ENCODE measurements at places on chromosomes 13 and 19.

DNA sequence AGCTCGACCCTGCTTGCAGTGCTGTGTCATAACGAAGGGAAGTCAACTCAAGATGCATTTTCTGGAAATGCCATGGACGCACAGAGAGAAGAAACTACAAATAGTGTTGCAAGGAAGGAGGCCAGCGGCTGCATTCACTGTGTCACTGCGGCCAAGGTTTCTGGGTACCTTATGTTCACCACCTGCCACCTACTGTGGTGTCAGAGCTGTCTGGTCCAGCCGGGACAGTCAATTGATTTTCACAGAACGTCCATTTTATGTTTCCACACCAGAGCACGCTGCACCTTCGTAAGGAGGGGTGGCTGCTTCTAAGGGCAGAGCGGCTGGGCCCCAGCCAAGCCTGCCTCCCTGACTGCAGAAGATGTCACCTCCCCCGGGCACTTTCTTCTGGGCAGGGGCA lies 17.7 kb downstream of the TSHZ3 start:
- DNase-seq = no peak

DNA sequence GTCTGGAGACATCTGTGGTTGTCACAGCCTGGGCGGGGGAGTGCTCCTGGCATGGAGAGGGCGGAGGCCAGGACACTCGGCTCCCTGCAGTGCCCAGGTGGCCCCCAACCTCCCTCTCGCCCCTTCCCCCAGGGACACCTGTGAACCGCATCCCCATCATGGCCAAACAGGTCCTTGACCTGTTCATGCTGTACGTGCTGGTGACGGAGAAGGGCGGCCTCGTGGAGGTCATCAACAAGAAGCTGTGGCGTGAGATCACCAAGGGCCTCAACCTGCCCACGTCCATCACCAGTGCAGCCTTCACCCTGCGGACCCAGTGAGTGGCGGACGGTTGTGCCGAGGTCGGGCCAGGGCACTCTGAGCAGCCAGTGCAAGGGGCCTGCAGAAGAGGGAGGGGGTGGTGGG lies 20.0 kb upstream of the WDR18 start:
- no peak for DNase-seq

DNA sequence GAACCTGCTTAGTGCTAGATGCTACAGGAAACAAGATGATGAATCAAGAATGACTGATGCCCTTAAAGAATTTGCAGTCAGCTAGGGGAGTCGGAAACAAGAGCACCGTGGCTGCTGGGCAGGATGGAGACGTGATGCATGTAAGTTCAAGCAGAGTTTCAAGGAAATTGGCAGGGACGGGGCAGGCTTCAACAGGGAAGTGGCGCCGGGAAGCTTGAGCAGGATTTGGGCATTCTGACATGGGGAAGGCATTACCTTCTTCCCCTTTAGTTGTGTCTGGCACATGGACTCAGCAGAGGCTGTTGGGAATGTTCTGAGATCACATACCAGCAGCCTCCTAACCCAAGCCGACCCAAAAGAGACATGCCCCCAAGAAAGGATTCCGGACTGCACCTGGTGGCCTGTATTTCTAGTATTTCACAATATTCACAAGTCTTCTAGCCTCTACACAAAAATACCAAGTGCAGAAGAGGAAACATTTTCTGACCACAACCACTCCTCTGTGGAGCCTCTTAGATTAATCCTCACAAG lies 138.2 kb downstream of the CRYL1 start:
- DNase-seq = no peak

- no peak for DNase-seq
Measured at GRCh38 chr13:92265408-92265807, 867.0 kb downstream of the GPC5 start.

DNA sequence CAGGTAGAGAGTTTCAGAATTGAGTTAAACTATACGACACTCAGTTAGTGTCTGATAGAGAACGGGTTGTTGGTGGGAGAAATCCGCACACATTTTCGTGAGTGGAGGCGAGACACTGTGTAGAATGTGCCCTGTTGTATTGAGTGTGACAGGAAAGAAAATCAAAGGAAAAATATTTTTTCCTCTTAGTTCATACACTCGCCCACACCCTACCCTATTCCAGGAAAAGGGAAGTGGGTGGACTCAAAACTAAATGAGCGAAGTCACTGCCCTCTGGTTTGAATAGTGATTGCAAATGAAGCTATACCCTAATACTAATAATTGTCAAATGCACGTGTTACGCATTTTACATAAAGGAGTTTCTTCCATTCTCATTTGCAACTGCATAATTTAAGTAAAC lies 2.0 kb downstream of the ZNF347 start:
- no peak for DNase-seq

GRCh38 chr13:44605275-44605674 lies 29.1 kb upstream of the TSC22D1 start:
- DNase-seq = no peak

- no peak for DNase-seq
Measured at GRCh38 chr19:56091751-56092546, 29.1 kb downstream of the ZNF787 start.

DNA sequence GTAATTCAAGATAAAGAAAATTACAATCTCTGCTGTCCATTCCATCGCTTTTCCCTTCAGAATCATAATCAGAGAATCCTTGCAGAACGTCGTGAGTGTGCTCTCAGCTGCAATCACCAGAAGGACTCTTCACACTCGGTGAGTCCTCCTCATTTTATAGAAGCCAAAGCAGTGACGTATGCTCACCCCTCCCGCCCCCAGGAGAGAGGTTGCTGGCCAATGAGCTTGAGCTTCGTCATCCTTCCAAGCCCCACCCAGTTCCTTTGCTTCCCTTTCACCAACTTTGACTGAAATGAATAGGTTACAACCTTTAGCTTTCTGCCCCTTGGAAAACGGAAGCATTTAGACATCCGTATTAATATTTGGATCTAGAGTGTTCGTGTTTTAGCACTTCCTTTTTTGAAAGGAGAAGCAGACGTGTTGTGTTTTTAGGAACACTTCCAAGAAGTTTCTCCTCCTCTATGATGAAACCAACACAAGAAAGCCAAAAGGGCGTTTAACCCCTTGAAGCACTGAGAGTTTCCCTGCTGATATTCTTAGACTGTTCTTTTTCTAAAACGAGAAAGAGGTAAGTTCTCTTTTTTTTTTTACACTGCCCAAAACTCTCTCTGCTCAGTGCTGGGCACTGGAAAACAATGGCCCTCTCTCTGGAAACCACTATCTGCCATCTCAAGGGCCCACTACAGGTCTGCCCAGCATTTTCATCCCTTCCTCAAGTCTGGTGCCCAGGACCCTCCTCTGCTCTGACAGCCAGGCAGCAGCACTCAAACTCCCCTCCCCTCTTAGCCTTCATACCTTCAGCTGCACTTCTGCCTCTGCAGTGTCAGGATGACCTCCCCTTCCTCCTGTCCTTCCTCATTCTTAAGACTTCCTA lies 44.3 kb upstream of the CEACAM21 start:
- peak; percentile 81 for DNase-seq

- DNase-seq = no peak
Measured at GRCh38 chr13:30435911-30436451, 13.7 kb downstream of the UBE2L5 start.

- DNase-seq = no peak
Measured at GRCh38 chr19:4425537-4425936, 23.1 kb downstream of the CHAF1A start.

DNA sequence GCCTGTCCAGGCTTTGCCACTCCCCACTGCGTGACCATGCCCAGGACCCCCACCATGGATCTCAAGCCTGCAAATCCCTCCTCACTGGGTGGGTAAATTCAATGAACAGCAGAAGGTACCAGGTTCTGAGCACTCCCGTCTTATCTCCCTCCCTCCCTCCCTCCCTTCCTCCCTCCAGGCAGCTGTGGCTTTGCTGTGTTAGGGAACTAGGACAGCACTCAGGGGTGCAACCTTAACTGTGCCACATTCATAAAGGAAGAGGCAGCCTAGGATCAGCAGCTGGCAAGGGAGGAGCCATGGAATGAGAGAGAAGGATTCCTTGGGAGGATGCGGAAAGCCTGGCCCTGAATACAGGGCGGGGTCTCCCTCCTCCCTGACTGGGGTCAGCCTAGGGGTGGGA lies 5.6 kb downstream of the CEACAM4 start:
- no peak for DNase-seq

- no peak for DNase-seq
Measured at GRCh38 chr19:16141043-16141442, 2.4 kb upstream of the HSH2D start.

GRCh38 chr19:49387936-49388372 lies at the start of gene KASH5:
Gene KASH5 (plus strand): TSS chr19:49388249. CDS start chr19:49390884, 2,635 bp downstream.
- DNase-seq = peak; percentile 81

DNA sequence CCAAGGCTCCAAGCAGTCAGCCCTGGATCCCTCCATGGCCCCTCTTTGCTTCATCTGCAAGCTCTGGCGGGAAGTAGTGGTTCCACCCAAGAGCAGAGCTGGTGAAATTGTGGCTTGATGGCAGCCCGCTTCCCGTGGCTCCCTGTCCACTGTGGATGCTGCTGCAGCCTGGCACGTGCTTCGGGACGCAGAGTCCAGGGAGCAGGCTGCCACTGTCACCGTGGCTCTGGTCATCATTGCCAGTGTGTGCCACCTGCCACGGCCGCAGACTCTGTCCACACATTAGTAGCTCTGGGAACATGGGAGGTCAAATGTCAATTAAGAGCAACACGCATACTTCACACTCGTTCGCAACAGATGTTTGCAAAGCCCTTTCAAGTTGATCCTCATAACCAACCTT lies 40.8 kb upstream of the RNF17 start:
- DNase-seq = no peak

DNA sequence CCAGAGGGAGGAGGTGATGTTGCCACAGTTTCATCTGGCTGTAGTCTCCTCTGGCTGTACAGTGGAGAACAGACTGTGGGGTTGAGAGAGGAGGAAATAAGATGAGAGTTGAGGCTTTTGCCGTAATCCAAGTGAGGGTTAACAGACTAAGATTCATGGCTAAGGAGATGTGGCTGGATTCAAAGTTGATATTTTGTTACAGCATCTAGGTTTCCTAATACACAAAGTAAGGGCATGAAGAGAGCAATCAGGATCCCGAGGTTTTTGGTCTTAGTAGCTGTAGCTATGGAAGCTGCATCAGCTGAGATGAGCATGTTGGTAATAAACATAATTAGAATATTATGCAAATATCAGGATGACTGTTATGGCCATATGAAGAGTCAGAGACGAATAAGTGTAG lies 1.4 kb downstream of the ZNF776 start:
- no peak for DNase-seq

- no peak for DNase-seq
Measured at GRCh38 chr13:54241719-54242118, 1213.1 kb downstream of the OLFM4 start.

DNA sequence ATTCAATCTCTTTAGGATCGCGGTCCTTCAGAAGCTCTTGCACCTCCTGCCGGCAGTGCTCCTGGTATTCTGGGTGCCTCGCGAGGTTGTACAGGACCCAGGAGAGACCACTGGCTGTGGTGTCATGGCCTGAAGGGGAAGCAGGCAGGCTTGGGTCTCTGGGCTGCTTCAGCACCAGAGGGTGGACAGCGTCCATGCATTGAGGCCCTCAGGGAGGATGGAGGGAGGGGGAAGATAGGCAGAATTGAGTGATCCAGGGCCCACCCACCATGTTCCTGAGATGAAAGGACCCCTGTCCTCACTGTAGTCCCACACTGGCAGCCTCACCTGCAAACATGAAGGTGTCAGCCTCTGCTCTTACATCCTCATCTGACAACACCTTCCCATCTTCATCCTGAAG lies 17.9 kb upstream of the OR10H5 start:
- DNase-seq = no peak

GRCh38 chr19:3776479-3777040 lies 4.5 kb upstream of the RAX2 start:
- no peak for DNase-seq

DNA sequence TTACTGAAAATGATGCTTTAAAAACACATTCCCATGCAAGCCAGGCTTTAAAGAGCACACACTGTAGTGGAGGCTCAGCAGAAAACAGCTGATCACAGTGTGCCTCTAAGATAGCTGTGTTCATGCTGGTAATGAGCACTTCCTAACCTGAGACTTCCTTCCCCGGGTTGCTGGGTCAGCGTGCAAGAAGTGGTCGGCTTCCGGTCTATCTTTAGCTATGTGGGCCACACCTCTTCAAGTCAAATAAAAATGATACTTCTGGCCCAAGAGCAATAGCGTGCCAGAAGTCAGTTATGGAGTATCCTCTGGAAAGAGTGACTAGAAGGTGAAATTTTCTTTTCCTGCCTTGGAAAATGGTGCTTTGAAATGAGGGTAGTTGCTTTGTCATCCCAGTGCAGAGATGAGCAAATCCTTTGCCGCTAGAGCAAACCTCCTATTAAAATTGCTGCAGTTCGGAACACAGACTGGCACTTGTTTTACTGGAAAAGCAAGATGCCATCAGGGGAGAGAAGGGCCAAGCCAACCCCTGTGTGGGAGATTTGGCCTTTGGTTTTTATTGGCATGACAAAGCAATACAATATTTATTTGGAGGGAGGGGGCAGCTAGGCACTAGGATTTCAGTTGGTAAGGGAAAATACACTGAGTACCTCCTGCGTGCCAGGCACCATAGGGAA lies 64.2 kb downstream of the ARHGAP35 start:
- DNase-seq = no peak

DNA sequence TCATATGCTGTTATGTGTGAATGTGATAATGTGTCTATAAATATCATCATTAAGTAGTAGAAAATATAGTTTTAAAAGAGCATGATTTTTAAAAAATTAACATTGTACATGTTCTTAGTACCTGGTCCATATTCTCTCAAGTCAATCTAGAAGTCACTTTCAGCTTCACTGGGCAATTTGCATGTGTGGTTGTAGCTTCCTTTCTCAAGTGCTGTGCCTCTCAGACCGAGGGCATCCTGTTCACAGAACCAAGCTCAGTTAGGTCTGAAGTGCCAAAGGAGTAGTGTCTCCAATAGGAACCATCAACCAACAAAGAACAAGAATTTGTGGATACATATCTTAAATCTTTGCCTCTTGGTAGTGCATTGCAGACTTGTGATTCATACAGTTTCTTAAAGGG lies 541.8 kb upstream of the SLC10A2 start:
- no peak for DNase-seq

- DNase-seq = no peak
Measured at GRCh38 chr13:45092663-45093062, 27.6 kb upstream of the GTF2F2 start.

DNA sequence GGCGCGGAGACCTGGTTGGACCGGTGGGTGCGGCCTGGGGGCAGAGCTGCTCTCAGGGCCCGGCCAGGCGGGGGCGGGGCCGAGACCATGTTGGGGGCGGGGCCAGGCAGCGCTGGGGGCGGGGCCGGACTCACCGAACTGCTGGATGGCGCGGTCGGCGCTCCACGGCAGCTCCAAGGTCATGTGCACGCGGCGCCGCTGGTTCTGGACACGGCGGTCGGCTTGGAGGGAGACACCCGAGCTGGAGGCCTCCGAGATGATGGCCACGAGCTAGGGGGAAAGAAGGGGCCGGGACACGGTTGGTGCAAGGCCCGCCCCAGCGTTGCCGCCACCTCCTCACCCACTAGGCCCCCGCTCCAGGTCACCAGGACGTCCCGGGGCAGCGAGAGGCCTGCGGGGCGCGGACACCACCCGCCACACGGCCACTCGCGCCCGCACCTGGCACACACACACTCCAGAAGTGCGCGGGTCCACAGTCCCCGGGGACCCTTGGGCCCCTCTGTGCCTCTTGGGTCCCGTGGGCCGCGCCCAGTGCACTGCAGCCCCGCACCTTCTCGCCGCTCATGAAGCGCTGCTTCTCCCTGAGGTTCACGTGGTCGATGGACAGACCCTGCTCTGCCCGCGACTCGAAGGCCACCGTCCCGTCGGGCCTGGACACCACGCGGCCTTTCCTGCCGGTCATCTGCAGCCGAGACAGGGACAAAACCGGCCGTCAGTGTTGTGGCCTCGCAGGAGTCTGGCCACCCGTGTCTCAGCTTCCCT lies 8.7 kb downstream of the GPX4 start:
- no peak for DNase-seq
